ENCODE measurements at places on chromosomes 6 and 20. TPM values are rescaled to one million over a fixed set of nuclear protein-coding genes. Genes with fewer than 3 reads are reported as not detected.

Gene SAMD5
- 5.9 TPM for polyA plus RNA-seq

Gene MYL9
- 457 TPM for polyA plus RNA-seq

Gene VGLL2
- not detected for polyA plus RNA-seq

Gene NOX3
- not detected for polyA plus RNA-seq

Gene STAU1
- polyA plus RNA-seq, result 77.2 TPM

Gene DPM1
- polyA plus RNA-seq, result 103 TPM

Gene LZTS3
- polyA plus RNA-seq, result 2.6 TPM

Gene TMC2
- polyA plus RNA-seq, result not detected

Gene WFDC10B
- not detected for polyA plus RNA-seq

Gene SLC22A7
- polyA plus RNA-seq, result not detected

Gene GJA10
- not detected for polyA plus RNA-seq

Gene ENPP4
- polyA plus RNA-seq, result 1.8 TPM

Gene ZC2HC1B
- not detected for polyA plus RNA-seq

Gene FGD2
- not detected for polyA plus RNA-seq

Gene GRM1
- 0.03 TPM for polyA plus RNA-seq

Gene CLPSL2
- not detected for polyA plus RNA-seq

Gene GATA5
- 0.08 TPM for polyA plus RNA-seq

Gene PRSS16
- 0.15 TPM for polyA plus RNA-seq

Gene TINAG
- polyA plus RNA-seq, result not detected

Gene MOCS1
- polyA plus RNA-seq, result 11.6 TPM

Gene IFT52
- polyA plus RNA-seq, result 41.9 TPM

Gene ELOVL2
- 13.9 TPM for polyA plus RNA-seq

Gene LAMA2
- polyA plus RNA-seq, result 19.5 TPM

Gene BPI
- polyA plus RNA-seq, result not detected

Gene MOG
- not detected for polyA plus RNA-seq

Gene TDRD6
- 0.01 TPM for polyA plus RNA-seq

Gene EPPIN
- not detected for polyA plus RNA-seq

Gene APMAP
- polyA plus RNA-seq, result 72.5 TPM

Gene RBM24
- polyA plus RNA-seq, result 2.5 TPM

Gene GMPR
- 27.1 TPM for polyA plus RNA-seq

Gene TRAPPC3L
- 0.05 TPM for polyA plus RNA-seq

Gene DSN1
- 24.0 TPM for polyA plus RNA-seq

Gene EYS
- polyA plus RNA-seq, result 0.01 TPM

Gene RHAG
- polyA plus RNA-seq, result 0.06 TPM

Gene DYNLT2
- 0.49 TPM for polyA plus RNA-seq

Gene C6orf89
- 58.8 TPM for polyA plus RNA-seq

Gene PPP1R16B
- not detected for polyA plus RNA-seq

Gene TMEM170B
- 1.5 TPM for polyA plus RNA-seq

Gene E2F1
- 3.5 TPM for polyA plus RNA-seq

Gene RAB32
- polyA plus RNA-seq, result 116 TPM

Gene TREM1
- polyA plus RNA-seq, result 0.25 TPM

Gene SYS1
- 21.9 TPM for polyA plus RNA-seq

Gene TEAD3
- 26.7 TPM for polyA plus RNA-seq

Gene MUC22
- polyA plus RNA-seq, result not detected

Gene SLC17A3
- polyA plus RNA-seq, result not detected

Gene LTV1
- 30.2 TPM for polyA plus RNA-seq

Gene PAK5
- not detected for polyA plus RNA-seq

Gene PNPLA1
- 0.02 TPM for polyA plus RNA-seq

Gene LY6G5B
- 2.9 TPM for polyA plus RNA-seq

Gene IMPG1
- 0.17 TPM for polyA plus RNA-seq

Gene HCRTR2
- polyA plus RNA-seq, result not detected

Gene HLA-F
- polyA plus RNA-seq, result 18.7 TPM

Gene HRH3
- not detected for polyA plus RNA-seq
